ENCODE measurements at places on chromosomes 2 and 18.

DNA sequence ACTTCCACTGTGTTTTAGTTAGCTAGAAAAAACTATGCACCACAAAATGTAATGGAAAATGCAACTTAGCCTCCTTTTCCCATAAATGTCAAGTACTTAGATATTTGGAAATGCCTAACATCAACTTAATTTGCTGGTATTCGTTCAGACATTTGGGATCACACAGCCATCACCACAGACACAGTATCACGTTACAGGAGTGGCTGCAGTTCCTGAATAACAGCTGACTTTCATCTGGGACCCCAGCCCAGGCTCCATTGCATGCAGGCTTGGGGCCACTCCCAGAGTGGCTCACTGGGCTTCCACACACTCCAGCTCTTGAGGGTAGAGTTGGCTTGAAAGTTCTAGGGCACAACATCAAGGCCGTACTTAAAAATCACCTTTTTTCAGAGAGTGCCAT lies 9.3 kb downstream of the TMEM182 start:
- DNase-seq: no peak

DNA sequence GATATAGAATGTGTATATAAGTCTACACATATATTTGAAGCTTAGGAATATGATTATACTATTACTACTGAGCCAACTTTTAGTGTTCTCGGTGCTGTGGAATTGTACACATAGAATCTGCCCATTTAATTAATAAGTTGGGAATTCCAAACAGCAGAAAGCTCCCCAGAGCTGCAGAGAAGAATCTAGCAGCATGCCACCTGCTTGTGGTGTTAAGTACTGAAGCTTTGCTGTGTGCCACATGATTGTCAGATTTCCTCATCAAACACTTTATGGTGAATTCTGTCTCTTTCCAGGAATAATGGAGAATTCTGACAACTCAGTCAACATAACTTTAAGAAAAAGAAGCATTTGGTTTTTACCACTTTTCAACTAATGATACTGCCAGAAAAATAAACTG lies 117.8 kb downstream of the WDSUB1 start:
- no peak for DNase-seq

DNA sequence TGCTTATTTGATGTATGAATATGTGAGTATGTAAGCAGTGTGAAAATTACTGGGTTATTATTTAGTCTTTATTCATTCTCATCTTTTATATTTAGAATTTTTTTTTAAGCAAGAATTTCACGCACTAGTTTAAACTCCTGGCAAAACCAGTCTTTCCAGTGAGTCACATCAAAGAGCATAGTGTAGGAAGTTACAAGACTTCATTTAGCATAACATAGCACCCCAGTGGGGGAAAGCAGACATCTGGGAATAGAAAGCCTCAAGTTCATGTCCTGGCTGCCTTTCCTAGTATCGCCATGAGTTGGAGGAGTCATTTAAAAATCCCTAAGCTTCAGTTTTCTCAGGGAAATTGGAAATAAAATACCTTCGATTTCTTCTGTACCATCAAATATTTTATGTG lies 408.3 kb downstream of the NUP35 start:
- DNase-seq: no peak

- DNase-seq: no peak
Observed at GRCh38 chr2:152924722-152925121, 206.3 kb downstream of the ARL6IP6 start.

- DNase-seq: no peak
Observed at GRCh38 chr2:14615760-14616159, 16.8 kb upstream of the LRATD1 start.

DNA sequence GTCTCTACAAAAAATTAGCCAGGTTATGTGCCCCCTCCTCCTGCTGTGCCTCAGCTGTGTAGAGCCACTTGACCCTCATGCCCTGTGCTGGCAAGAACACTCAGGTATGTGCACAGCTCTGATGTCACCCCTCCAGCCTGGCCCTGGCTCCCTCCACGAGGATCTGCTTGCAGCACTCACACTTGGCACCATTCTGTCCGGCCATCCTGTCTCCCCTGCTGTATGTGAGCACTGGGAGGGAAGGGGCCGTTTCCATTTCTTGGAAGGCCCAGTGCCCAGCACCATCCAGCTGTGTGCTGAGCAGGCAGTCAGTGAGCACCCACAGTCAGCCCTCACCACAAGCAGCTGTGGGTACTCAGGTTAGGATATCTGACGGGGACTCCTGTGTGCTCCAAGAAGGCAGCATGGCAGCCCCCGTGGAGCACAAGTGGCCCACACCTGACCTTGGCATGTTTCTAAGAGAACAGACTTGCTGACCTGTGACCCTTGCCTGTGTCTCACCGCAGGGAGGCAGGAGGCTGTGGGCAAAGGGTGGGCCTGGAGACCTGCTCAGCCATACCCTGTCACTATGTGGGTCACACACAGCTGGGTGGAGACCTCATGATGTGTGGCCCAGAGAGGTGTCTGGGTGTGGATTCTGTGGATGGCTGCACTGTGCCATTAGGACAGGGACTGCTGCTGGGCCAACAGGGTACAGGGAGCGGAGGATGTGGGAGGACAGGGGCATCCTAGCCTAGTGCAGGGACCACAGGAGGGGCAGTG lies 31.5 kb downstream of the USP34 start:
- DNase-seq: no peak

DNA sequence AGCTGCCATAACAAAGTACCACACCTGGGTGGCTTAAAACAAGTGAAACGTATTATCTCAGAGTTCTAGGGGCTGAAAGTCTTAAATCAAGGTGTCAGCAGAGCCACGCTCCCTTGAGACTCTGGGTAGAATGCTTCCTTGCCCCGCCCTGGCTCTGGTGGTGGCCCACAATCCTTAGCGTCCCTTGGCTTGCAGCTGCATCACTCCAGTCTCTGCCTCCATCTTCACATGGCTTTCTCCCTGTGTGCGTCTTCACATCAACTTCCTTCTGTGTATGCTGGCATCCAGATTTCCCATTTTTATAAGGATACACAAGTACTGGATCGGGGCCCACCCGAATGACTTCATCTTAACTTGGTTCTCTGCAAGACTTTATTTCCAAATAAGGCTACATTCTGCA lies 62.5 kb downstream of the MRO start:
- peak; percentile 8 for DNase-seq

GRCh38 chr18:10926621-10927161 lies 222.7 kb downstream of the PIEZO2 start:
- DNase-seq: no peak

DNA sequence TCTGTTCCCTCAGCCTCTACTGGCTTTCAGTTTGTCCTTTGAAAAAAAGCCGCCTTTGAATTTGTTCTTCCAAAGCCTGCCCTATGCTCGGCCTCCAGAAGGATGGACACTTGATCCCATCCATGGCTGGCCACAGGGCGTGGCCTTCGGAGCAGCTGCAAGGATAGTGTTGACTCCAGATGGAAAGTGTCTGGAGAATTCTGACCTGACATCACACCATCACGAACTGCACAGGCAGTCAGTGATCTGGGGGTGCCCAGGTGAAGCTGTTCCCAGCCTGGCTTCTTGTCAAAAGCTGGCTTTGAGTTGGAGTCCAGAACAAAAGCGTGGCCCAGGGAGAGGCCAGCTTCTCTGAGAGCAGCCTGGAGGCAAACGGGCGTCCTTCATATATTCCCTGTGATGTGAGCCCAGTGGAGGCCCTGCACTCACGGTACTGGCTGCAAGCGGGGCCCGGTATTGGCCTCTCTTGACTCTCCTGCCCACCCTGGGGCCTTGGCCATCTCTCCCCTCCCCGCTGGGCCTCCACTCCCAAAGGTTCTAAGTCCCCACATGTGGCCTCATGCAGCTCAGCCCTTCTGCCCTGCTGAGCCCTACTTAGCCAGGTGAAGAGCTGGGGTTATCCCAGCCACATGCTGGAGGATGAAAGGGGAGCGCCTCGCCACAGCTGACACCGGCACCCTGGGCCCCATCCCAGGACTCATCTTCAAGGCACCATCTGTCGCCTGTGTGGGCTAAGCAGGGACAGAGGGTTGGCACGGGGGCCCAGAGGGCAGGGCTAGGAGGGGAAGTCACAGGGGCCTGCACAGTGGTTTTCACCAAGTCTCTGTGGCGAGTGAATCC lies 20.4 kb upstream of the ATOH8 start:
- no peak for DNase-seq

- DNase-seq: no peak
Observed at GRCh38 chr2:47917276-47917961, 11.1 kb upstream of the FBXO11 start.

DNA sequence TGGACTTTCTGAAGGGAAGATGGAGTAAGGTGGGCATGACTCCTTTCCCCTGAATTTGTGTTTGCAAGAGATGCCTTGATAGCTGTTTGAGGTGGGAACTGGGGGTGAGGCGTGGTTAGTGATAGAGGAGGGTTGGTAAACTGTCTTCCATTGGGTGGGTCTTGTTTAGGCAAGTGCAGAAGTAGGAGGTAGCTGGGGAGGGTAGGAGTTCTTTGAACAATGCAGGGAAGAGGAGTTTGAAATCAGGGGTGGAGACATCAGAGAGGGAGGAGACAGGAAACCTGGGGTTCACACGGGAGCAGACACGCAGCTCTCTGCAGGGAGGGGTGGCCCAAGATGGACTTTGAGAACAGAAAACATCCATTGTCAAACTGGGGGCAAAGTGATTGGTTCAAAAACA lies 267.1 kb downstream of the TSN start:
- DNase-seq: no peak

- no peak for DNase-seq
Observed at GRCh38 chr2:64919261-64919660, 69.9 kb upstream of the SLC1A4 start.

DNA sequence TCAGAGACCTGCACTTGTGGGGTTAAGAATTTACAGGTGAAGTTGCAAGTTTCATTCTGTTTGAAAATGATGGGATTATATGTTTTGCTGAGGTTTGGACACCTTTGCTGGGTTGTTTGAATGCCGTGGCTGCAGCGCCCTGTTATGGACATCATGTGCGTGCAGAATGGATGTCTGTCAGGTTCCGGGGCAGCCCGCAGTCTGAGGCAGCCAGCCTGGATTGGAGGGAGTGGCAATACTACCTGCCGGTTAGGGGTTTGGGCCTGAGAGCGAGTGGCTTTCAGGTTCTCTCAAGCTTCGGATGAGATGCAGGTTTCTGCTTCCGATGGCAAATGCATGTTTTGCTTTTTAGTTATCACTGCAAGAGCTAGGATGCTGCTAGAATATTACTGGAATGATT lies 1.1 kb downstream of the CASP8 start:
- DNase-seq: peak; percentile 57

DNA sequence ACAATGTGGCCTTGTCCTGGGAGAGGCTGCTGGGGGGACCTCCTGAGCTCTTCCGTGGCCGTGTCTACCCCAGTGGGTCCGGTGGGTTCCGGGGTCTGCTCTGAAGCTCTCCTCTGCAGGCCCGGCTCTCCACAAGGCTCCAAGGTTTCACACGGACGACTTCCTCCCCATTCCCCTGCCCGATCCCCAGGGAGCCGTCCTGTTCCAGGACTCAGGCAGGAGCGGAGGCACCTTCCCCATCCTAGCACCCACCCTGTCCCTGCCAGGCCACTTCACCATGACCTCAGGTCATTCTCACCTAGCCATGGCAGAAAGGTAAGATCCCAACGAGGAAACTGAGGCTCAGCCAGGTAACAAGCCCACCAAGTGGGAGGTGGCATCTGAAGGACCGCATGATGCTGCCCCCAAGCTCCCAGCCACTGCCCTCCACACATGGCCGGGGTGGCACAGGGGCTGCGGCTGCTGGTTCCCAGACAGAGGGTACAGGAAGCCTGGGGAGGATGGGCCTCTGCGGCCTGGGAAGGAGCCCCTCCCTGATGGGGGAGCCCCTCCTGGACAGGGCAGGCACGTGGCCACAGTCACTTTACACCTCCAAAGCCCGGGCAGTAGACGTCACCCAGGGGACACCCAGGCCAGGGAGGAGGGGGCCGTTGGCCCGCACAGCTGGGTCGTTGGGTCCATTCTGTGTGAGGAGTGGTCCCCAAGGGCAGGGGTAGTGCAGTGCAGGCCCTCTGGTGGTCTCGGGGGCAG lies 274.0 kb downstream of the NDUFA10 start:
- no peak for DNase-seq

GRCh38 chr2:128528133-128528532 lies 209.5 kb upstream of the HS6ST1 start:
- DNase-seq: no peak

- no peak for DNase-seq
Observed at GRCh38 chr2:222521099-222521498, 96.8 kb downstream of the SGPP2 start.

GRCh38 chr2:233811732-233812131 lies 33.6 kb downstream of the MROH2A start:
- DNase-seq: no peak

- DNase-seq: no peak
Observed at GRCh38 chr18:75927791-75928190, 500.3 kb upstream of the SMIM21 start.

GRCh38 chr18:5678779-5679406 lies 135.1 kb upstream of the EPB41L3 start:
- DNase-seq: no peak

DNA sequence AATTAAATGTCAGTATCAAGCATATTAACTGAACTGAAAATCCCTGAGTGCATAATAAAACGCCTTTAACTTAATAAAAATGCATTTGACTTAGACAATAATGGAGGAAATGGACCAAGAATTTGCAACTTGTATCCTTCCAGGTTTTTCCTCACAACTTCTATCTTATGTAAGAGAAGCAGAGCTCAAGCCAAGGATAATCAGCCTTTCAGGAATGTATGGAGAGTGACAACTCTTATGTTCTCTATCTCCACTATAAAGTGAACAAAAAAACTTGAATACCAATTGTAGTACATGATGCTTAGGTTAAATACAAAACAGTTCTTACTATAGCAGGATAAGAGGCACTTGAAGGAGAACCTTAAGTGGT lies 64.8 kb upstream of the CYP26B1 start:
- no peak for DNase-seq

- no peak for DNase-seq
Observed at GRCh38 chr2:113183264-113183663, 9.5 kb downstream of the PSD4 start.

DNA sequence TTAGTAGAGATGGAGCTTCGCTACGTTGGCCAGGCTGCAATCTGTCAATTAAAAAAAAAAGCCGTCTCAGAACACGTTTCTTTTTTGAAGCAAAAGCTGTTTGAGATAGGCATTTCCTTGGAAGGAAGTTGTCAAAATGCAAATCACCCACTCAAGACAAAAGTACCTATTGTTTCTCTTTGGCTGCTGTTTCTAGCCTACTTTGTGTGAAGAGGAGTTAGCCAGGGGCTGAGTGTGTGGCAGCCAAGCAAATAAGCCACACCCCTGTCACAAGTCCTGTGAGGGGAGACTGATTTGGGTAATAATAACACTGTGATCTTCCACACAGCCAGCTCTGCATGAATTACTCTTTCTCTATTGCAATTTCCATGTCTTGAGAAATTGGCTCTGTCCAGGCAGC lies 47.4 kb upstream of the CDCA7 start:
- DNase-seq: no peak

DNA sequence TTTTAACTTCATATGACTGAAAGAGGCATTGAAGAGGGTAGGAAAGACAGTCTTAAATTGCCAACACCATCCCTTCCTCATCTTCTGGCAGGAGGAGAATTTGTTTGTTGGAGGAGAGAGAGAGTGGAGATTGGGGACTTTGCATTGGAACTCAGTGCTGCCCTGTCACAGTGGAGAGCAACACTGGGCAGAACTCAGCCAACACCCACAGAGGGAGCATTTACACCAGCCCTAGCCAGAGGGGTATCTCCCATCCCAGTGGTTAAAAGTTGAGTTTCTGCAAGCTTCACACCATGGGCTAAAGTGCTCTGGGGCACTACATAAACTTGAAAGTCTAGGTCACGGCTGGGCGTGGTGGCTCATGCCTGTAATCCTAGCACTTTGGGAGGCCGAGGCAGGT lies 174.1 kb downstream of the ANKRD30B start:
- DNase-seq: no peak

GRCh38 chr2:241412144-241412543 lies 56.1 kb downstream of the FARP2 start:
- DNase-seq: peak; percentile 66

GRCh38 chr2:111034146-111034545 lies 86.6 kb upstream of the BCL2L11 start:
- DNase-seq: no peak
